Pulmonary artery endothelial cell (primary cell): ENCODE measurements at places on chromosomes 1 and 21.

DNA sequence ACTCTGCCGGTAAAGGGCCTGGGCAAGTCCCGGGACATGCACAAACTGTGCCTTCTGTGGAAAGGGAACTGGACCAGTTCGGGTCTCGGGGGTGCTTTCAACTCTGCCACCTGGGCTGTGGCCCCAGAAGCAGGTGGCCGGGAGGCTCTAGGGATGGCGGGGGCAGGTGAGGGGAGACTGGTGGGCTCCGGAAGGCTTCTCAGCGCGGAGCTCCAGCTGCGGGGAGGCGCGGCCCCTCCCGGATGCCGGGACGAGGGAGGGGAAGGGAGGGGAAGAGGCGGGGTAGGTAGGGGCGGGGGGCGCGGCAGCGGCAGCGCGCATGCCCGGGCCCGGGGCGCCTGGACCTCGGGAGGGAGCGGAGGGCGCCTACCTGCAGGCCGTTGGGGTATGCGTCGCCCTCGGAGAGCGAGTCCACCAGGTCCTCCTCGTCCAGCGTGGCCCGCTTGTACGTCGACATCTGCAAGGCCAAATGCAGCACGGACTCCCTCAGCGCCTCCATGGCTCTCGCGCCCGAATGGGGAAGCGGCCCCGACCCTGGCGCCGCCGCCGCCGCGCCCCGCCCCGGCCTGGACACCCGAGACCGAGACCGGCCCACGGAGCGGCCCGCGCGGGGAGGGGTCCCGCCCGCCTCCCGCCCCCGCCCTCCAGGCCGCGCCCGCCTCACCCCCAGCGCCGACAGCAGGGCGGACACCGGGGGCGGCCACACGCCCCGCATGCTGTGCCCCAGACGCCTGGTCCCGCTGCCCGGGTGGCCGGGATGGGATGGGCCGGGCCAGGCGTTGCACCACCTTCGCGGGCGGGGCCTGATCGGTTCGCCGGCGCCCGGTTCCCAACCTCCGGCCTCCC lies at the start of gene ECE1:
TSS of gene ECE1 (minus strand) at position 764 of the 846 bp plus-strand sequence. CDS start at position 715, 49 bp downstream.
- DNase-seq: no peak

GRCh38 chr1:61950418-61950817 lies 208.1 kb downstream of the PATJ start:
- no peak for DNase-seq

DNA sequence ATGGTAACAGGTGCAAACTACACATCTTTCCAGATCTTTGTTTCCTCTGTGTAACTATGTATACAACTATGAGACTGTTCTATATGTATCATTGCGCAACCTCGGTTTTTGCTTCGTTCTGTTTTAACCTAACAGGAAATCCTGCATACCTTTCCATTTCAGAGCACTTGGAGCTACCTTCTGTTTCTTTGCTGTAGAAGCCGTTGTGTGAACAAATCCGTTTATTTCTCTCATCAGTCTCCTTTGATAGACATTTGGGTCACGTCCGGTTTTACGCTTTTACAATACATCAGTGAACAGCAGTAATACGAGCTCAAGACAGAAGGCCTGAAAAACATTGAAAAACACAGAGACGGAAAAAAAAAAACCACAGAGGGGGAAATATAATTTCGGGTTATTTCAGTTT lies 10.5 kb downstream of the ATP5IF1 start:
- no peak for DNase-seq

DNA sequence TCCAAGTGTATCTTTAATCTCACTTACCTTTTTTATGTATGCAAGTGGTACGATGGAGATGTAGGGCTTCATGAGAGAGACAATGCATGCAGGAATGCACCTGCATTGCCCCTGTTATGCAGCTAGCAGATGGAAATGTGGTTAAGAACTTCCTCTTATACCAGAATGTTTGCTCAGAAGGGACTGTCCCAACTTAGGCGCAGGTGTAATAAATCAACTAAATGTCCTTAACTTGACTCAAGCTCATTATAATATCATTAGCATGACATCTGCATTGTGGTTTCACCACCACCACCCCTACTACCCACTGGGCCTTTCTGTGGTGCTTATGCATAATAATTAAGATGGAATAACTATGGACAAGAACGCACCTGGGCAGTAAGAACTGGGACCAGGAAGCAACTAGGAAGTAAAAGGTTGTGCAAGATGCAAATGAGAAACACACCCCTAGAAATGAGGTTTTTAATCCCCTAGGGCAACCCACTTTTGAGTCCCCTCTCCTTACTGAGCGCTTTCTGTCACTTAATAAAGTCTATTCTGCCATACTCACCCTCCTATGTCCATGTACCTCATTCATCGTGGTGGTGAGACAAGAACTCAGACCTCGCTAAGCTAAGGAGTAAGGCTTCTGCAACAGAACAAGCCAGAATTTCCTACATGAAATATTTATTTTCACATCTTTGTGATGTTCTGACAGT lies 1103.3 kb upstream of the B3GALT2 start:
- no peak for DNase-seq

DNA sequence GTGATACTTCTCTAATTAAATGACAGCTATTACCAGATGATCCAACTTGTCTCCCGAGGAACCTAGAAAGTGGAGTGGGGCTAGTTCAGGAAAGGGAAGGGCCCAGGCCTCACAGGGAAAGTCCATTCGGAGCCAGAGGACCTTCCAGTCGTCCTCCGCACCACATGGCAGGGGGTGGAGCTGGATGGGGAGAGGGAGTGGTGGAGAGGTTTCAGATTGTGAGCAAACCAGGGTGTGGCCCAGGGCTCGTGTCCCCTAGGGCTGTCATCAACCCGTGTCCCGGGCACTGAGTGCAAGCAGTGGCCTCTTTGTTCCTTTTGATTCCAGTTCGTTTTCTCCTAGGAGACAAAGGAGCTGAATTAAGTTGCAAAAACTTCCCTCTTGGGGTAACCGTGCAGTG lies 114.9 kb downstream of the HUNK start:
- DNase-seq: no peak

GRCh38 chr1:111921948-111922347 lies 67.5 kb downstream of the KCND3 start:
- no peak for DNase-seq

- DNase-seq: no peak
Observed at GRCh38 chr1:158285756-158286241, 3.9 kb upstream of the CD1C start.
